Memory B cell (primary cell): ENCODE measurements at places on chromosomes 2 and 18.

GRCh38 chr2:24658531-24659202 lies 134.5 kb downstream of the PTRHD1 start:
- DNase-seq = no peak

DNA sequence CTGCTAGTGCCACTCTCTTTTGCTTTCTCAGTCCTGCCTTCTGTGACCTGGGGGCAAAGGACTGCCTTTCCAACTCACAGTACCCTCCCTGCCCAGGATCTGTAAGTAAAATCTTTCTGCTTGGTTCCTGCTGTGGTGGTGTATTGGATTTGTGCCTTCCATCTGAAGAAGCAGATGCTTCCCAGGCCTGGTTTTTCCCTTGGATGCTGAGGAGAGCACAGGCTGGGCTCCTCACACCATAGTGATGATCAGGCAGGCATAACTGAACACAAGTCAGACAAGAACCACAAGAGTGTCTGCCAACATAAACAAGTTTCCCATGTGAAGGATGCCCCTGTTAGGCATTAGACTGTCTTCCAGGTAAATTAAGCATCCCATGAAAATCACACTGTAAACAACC lies 121.3 kb upstream of the NRXN1 start:
- no peak for DNase-seq

DNA sequence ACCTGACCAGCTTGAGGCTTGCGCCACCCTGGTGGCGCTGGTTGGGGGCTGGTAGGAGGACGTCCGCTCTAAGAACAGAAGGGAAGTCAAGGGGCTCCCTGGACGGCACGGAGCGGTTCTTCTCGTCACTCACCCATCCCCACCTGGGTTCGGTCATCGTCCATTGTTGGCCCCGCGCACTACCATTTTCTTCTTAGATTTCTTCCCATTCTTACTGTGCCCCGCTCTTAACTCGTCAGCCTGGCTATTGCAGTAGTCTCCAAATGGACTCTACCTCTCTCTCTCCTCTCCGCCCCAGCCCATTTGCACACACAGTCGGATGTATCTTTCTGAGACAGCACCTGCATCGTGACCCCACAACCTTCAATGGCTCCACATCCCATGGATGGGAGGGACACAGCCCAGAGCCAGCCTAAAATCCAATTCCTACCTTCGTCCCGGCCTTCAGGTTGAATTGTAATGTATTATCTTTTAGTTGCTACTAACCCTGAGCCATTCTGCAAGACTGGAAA lies 814 bp upstream of the RAB1A start:
- no peak for DNase-seq

DNA sequence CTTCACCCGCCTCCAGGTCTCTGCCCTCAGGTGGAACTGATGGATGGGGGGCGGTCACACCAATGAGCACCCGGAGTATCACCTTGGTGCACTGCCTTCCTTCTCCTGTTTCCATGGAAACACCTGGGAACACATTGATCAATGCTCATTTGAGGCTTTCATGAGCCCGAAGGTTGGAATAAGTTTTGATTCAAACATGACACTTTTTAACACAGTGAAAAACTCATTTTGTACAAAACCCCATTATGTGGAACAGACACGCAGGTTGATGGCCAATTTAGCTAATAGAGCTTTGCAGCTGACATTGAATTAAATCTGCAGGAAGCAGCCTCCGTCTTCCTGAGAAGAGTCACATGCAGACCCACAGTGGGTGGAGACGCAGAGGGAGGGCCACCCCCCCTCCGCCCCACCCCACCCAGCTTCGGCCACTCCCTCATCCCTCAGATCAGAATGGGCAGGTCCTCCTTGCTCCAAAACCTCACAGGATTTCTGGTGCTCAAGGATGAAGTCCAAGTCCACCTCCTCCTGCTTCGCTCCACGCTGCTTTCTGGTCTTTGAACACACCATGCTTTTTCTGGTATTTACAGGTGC lies 96.0 kb upstream of the MYCN start:
- DNase-seq = no peak

DNA sequence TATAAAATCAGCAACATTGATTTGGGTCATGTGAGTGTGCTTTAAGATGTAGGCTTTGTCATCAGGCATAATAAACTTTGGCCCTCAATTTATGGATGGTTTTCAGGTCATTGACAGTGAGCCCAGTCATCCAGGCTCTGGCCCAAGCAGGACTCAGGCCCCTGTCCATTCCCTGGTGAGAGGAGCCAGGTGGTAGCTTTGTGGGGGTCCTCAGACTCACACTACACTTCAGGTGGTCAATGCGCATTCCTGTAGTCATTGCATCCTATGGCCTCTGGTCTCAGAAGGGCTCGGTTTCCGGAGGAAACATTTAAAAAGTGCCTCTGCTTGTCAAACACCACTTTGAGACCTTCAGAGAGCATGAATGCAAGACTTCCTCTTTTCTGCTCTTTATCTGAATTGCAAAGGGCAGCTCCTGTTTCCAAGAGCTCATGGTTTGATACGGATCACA lies 20.2 kb downstream of the LGALSL start:
- no peak for DNase-seq

- no peak for DNase-seq
These were observed 35.5 kb downstream of the HS6ST1 start for GRCh38 chr2:128282976-128283810.

- no peak for DNase-seq
These were observed 21.7 kb upstream of the CCDC88A start for GRCh38 chr2:55441280-55441892.

- no peak for DNase-seq
These were observed 13.3 kb downstream of the SLC66A2 start for GRCh38 chr18:79938196-79938595.

- DNase-seq = no peak
These were observed 3.1 kb upstream of the GATA6 start for GRCh38 chr18:22166069-22166950.
